ENCODE measurements at places on chromosomes 16 and 17. TPM values are rescaled to one million over a fixed set of nuclear protein-coding genes. Genes with fewer than 3 reads are reported as not detected.

- DNase-seq: no peak
These were observed 104.6 kb downstream of the CYLD start for GRCh38 chr16:50846511-50846910.

The SOST gene
- total RNA-seq: not detected

The ITGAD gene
- total RNA-seq: not detected

The KRTAP2-1 gene
- total RNA-seq: not detected

The HOXB7 gene
- 1.4 TPM for total RNA-seq

DNA sequence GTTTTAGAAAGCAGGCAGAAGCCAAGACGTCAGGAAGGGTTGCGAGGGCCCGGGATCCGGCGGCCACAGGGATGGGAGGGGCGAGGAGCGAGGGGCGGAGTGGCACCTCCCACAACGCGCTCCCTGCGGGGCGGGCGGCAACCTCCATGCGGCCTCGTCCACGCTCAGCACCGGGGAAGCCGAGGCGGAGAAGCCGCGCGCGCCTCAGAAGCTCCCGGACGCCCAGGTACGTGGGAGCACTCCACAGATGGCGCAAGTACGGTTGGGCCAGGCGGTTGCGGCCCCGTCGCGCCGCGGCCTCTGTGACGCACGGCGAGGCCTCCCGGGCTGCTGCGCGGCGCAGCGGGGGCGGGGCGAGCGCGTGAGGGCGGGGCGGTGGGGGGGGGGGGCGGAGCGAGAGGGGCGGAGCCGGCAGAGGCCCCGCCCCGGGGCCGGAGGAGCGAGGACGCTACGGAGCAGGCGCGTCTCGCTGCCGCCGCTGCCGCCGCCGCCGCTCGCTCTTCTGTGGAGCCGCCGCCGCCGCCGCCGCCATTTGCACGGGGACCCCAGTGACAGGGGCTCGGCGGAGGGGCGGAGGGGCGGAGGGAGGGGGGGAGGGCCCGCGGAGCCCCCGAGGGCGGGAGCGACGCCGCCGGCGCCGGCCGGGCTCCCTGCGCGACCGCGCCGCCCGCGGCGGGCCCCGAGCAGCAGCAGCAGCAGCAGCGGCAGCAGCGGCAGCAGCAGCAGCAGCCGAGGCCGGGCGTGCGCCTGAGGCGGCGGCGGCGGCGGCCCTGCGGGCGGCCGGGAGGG lies at the start of gene TENT4B:
Gene TENT4B (plus strand): TSS at position 500 of the 789 bp plus-strand sequence. CDS start 316 bp downstream, outside the sequence.
- DNase-seq: peak; percentile 88

- DNase-seq: no peak
These were observed 76.8 kb upstream of the LGALS9 start for GRCh38 chr17:27554152-27554551.

The USP6 gene
- 0.04 TPM for total RNA-seq

The XYLT1 gene
- total RNA-seq: 4.1 TPM

- DNase-seq: no peak
These were observed 5.3 kb upstream of the ATP2A1 start for GRCh38 chr16:28872952-28873351.

The KRTAP2-3 gene
- total RNA-seq: not detected

The ZNF423 gene
- not detected for total RNA-seq

- DNase-seq: no peak
These were observed 22.1 kb upstream of the PHF12 start for GRCh38 chr17:28973425-28973824.

DNA sequence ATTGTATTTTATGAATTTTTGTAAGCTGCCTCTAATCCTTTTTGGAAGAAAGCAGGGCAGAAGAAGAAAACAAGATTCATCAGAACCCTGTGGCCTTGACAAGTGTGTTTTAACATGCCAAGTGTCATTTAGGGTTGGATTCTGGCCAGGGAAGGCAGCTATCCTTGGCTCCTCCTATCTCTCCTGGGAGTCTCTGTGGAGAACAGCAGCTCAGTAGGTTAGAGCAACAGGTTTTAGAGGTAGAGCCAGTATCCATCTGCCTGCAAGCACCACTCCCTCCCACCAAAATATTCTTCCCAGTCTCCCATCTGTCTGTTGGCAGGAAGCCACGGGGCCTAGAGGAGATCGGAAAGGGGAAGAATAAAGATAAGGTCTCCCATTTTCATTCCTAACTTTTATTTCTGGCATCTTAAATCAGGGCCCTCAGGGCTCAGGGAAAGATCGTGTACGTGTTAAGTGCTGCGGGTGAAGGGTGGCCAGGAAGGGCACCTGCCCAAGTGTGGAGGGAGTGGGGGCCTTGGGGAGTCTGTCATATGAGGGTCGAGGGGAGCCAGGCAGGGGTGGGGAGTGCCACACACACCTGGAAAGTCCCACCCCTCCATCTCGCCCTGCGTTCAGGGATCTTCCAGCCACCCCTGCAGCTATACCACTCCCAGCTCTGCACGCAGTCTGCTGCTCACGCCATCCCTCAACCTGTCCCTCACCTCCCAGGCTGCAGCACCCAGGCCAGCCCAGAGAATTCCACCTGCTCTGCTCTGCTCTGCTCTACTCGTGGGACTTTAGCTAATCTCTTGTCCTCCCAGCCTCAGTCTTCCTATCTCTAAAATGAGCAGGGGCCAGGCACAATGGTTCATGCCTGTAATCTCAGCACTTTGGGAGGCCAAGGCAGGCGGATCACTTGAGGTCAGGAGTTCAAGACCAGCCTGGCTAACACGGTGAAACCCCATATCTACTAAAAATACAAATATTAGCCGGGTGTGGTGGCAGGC lies 17.1 kb upstream of the CPSF4L start:
- no peak for DNase-seq

GRCh38 chr16:85552980-85553435 lies 60.1 kb upstream of the GSE1 start:
- no peak for DNase-seq

DNA sequence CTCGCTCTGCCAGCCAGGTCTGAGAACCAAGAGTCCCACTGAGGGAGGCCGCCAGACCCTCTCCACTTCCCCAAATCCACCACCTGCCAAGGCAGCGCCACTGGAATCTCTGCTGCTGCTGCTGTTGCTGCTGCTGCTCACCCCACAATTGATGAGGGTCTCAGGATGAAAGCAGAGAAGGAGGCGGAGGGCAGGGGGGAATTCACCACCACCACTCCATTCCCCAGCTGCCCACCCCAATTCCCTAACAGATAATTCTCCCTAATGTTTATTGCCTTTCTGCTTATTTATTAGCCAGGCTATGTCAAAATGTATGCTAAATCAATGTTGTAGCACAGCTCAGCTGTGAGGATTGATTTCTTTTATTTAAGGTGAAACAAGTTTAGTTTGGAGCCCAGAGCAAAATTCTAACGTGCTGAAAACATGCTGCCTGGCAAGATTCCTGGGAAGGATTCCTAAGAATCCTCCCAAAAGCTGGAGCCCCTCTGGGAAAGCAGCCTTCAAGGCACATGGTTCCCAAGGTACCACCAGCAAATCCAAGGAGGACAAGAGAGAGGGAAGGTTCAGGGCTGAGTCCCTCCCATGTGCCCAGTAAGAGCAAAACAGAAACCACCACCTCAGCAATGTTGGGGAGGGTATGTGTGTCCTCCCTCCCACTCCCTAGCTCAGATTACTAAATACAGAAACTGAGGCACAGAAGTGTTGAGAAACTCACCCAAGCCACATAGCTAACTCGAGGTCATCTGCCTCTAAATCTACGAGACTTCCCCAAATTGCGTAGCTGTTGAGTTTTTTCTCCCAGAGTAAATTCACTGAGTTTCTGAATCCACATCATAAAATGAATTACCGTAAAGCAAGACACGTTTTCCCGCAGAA lies 12.2 kb upstream of the CDH5 start:
- DNase-seq: no peak

The PTX4 gene
- total RNA-seq: not detected

- no peak for DNase-seq
These were observed 393 bp downstream of the PSMC3IP start for GRCh38 chr17:42577140-42577531.

DNA sequence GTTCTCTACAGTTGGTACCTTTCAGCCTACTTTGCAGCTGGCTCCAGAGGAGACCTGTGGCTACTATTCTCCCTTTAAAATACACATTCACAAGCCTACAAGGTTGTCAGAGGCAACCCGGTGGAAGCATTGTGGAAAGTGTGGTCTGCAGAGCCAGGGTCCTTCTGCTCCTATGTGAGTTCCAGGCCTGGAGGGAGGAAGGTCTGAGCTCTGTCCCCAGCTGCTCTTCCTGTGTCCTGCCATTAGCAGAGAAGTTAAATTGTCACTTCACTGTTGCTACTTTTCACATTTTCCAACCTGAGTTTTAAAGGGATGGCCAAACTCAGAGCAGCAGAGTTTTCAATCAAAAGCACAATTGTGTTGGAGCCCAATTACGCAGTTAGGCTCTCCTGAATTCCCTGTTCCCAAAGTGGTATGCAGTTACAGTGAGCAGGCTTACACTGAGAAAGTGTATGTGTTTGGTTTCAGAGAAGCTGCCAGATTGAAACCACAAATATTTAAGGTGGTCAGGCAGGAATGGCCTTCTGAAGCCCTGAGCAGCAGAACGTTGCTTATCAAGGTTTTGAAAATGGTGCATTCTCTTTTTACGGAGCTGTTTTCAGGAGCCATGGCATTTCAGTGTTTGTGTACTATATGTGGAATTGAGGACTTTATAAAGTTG lies 25.0 kb downstream of the MAP3K3 start:
- DNase-seq: no peak

The KRTAP4-1 gene
- total RNA-seq: not detected

DNA sequence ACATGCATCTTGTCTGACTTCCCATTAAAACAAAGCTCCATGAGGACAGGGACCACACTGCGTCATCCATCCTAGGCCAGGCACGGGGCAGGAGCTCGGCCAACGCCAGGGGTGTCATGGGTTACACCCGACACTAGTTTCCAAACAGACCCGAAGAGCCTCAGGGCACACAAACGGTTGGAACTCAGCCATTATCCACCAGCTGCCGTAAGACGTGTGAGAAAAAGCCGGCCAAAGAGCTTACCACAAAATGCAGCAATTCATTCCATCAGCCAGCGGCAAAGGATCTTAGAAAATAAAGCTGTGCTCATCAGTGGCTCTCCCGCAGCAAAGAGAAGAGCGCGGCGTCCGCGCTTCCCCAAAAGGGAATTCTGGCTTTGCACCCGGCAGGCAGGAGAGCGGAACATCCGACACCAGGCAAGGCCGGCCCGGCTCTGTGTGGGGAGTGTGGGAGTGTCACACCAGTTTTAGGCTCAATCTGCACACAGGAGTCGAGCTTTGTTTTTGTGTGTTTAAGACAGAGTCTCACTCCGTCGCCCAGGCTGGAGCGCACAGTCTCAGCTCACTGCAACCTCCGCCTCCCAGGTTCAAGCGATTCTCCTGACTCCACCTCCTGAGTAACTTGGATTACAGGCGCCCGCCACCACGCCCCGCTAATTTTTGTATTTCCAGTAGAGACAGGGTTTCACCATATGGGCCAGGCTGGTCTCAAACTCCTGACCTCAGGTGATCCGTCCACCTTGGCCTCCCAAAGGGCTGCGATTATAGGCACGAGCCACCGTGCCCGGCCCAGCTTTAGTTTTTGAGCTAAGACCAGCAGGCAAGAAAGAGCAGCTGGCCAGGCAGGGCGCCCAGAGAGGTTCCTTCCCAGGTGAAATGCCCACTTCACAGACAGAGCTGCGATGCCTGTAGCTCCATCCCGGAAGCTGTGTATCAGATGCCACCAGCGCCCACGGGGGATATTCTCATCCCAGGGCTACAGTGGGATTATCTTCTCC lies 1.5 kb downstream of the SLC38A8 start:
- no peak for DNase-seq

The GAA gene
- 43.9 TPM for total RNA-seq

The KRTAP2-2 gene
- not detected for total RNA-seq

- no peak for DNase-seq
These were observed 2.6 kb downstream of the GTF3C1 start for GRCh38 chr16:27547134-27547533.

DNA sequence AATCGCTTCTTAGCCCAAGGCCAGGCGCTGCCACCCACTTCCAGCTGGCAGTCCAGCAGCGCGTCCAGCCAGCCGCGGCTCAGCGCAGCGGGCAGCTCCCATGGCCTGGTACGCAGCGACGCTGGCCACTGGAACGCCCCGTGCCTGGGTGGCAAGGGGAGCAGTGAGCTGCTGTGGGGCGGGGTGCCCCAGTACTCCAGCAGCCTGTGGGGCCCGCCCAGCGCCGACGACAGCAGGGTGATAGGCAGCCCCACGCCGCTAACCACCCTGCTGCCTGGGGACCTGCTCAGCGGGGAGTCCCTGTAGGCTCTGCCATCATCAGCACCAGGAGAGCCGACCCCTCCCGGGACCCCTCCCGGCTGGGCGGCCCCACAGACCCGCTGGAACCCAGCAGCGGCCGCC lies 24.0 kb downstream of the TMC6 start:
- DNase-seq: no peak

- DNase-seq: no peak
These were observed 50.6 kb downstream of the NTN1 start for GRCh38 chr17:9071811-9072498.

DNA sequence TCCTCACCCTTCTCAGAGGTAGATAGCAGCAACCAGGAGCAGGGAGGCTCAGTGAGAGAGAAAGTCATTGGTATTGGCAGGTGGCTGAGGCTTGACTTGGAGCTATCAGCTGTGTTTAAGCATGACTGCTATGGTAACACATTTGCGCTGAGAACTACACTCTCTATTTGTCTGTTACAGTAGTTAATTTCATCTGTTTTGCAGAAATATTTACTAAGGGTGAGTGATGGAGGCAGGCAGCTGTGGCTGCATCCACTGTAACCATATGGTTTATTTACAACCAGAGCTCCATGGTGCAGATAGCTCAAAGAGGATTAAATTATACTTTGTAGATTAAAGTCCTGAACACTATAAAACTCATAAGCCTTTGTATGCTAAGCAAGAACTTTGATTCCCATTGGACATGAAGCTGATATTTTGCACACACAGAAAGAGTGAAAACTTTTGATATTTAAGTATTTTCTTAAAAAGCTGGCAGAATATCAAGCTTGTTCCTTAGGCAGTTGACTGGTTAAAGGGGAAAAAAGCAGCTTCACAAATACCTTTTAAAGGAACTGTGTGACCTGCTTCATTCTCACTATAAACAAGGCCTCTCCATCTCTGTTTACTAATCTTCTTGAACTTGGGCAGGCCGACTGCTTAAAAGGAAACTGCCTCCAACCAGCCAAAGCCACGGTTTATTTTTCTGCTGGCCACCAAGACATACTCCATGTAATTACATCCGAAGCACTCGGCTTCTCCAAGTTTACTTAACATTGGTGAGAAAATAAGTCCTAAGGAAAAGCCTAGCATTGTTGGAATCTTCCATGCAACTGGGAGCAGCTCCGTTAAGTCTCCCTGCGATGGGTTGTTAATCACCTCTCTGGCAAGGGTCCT lies 299.8 kb upstream of the ZFHX3 start:
- DNase-seq: no peak

Data from activated naive CD8-positive, alpha-beta T cell treated with anti-CD3 and anti-CD28 coated beads for 36 hours (primary cell).